Esophagus mucosa (tissue), 1 donor: ENCODE measurements at places on chromosomes 13 and 19. TPM values are rescaled to one million over a fixed set of nuclear protein-coding genes. Genes with fewer than 3 reads are reported as not detected.

- ATAC-seq, result no peak
Observed at GRCh38 chr19:30891051-30891450, 458.2 kb downstream of the TSHZ3 start.

LHFPL6 gene
- total RNA-seq, result 3.3 TPM

PCDH9 gene
- total RNA-seq, result 0.08 TPM

DNA sequence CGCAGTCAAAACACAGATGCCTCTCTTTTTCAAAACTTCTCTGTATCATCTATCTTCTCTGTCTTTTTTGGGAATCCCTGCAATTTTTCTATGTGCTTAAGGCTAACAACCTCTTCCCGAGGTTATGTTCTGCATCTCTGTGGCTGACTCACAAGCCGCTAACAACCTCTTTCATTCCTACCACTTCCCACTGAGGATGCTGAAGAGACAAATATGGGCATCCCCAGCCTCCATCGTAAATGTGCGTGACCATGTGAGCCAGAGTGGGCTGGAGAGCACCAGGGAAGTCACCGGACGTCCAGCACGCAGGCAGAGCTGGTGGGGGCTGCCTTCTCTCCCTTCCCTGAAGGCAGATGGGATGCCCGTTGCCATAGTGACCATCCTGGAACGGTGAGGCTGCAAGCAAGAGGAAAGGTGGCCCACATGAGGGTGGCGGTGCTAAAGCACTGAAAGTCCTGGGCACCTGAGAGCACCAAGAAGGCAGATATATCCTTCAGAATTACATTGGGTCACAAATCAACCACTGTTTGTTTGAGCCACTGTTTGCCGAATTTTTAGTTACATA lies 122.8 kb downstream of the SHISA2 start:
- no peak for ATAC-seq

- peak; percentile 21 for ATAC-seq
Observed at GRCh38 chr19:16458391-16459341, 13.1 kb downstream of the EPS15L1 start.

DNA sequence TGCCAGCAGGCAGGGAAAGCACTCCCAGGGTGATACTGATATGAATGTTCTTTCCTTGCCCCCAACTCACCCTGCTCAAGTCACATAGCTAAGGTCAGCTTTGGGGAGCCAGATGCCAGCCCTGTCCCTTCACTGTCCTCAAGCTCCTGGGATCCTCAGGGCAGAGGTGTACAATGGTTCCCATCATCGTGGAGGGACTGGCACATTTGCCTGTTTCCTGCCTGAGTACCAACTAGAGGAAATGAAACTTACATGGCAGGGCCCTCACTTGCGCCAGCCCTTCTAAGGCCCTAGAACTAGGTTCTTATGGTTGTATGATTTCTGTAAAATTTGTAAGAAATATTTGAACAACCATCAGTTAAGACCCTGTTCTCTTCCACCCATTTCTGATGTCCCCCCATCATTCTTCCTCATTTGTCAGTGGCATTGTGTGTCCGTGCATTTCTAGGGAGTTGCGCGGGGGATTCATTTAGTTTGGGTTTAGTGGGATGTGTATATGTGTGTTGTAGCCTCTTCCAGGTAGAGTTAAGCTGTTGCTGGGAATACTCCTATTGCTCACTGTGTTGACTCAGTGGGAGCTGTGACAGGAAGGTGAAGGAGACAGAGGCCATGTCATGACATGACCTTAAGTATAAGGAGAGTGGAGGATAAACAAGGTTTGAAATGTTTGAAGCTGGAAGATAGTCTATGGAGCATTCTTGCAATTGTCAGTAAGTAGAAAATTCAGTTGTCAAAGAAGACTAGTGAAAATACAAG lies 41.3 kb upstream of the RCBTB2 start:
- ATAC-seq, result peak; percentile 42

C19orf33 gene
- 272 TPM for total RNA-seq

- ATAC-seq, result no peak
Observed at GRCh38 chr13:34364633-34365032, 546.7 kb downstream of the RFC3 start.

ZNF177 gene
- total RNA-seq, result 0.20 TPM

- no peak for ATAC-seq
Observed at GRCh38 chr13:98184792-98185191, 7.7 kb upstream of the RNF113B start.

DNA sequence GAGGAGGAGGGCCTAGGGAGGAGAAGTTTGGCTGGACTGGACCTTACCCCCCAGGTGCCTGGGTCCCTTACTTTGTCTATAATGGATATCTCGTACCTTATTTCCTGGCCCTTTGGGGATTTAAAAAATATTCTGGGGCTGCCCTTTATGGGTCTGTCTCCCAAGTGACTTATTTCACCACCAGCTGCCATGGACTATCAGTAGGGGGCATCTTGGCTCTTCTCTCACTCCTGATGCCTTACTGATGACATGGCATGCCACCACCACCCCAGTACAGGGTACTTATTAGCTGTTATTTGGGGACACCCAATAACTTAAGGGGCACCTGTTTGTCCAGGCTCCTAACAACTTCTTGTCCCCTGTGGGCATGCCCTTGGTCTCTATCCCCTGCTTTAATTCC lies 38.0 kb downstream of the NFIX start:
- no peak for ATAC-seq

PODNL1 gene
- 8.5 TPM for total RNA-seq

RNF225 gene
- 14.7 TPM for total RNA-seq

DNA sequence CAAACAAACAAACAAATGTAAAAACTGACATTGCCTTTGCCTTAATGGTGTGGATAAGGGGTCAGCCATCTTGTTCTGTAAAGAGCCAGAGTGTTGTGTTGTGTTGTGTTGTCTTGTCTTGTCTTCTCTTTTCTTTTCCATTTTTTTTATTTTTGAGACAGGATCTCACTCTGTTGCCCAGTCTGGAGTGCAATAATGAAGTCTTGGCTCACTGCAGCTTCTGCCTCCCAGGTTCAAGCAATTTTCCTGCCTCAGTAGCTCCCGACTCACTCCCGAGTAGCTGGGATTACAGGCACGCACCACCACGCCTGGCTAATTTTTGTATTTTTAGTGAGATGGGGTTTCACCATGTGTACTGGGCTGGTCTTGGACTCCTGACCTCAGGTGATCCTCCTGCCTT lies 27.8 kb downstream of the TIMM13 start:
- ATAC-seq, result no peak

PPP1R13L gene
- total RNA-seq, result 186 TPM
